CD4-positive, alpha-beta memory T cell (primary cell): ENCODE measurements at places on chromosomes 6 and 20. TPM values are rescaled to one million over a fixed set of nuclear protein-coding genes. Genes with fewer than 3 reads are reported as not detected.

The CNR1 gene
- total RNA-seq: not detected

DNA sequence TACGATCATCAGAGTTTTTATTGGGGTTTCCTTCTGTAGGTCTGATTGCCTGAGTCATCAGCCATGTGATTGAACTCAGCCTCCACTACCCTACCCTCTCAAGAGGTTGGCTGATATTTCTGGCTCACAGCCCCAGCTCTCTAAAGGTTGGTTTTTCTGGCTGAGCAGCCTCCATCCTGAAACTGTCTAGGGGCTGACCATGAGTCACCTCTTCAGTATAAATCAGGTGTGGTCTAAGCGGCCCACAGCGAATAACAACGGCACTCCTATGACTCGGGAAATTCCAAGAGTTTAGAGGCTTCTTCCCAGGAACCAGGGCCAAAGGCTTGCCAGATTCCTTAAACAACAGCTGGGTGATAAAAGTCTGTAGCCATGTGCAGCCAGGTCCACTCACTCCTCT lies 115.5 kb downstream of the SOD2 start:
- DNase-seq: no peak
- H3K27me3 ChIP-seq: no peaks in the 10 kb centered on the region
- H3K4me3 ChIP-seq: no peak overlapping the region
- H3K27ac ChIP-seq: no peak overlapping the region
- H3K36me3 ChIP-seq: no peaks in the 10 kb centered on the region

GRCh38 chr6:71289039-71289801 lies 609 bp downstream of the OGFRL1 start:
- H3K27me3 ChIP-seq: no peaks in the 10 kb centered on the region
- no peak overlapping the region for H3K27ac ChIP-seq
- H3K4me3 ChIP-seq: no peak overlapping the region
- H3K4me1 ChIP-seq: peaks cover 40% of the 10 kb centered on the region
- DNase-seq: peak; percentile 30

- DNase-seq: no peak
- no peaks in the 10 kb centered on the region for H3K4me1 ChIP-seq
- H3K27me3 ChIP-seq: no peaks in the 10 kb centered on the region
- no peak overlapping the region for H3K27ac ChIP-seq
These were observed 58.0 kb downstream of the BLOC1S5 start for GRCh38 chr6:8006208-8006607.

DNA sequence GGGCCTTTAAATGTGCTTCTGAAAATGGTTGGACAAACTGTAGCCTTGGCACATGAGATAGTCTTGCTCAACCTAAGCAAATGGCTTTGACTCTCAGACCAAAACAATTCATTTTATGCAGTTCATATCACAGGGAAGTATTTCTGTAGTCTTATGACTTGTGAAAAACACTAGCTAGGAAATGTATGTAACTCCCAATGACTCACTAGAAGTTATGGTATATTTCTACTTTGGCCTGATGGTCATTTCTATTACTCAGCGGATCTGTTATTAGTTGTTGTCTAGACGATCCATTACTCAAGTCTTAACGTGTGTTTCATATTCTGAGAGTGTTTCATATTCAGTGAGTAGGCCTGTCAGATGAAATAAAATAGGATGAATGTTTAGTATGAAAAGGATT lies 1333.5 kb downstream of the KHDRBS2 start:
- H3K4me1 ChIP-seq: no peaks in the 10 kb centered on the region
- H3K4me3 ChIP-seq: no peak overlapping the region
- no peaks in the 10 kb centered on the region for H3K36me3 ChIP-seq
- no peak for DNase-seq
- no peak overlapping the region for H3K27ac ChIP-seq

The PTCHD4 gene
- not detected for total RNA-seq

DNA sequence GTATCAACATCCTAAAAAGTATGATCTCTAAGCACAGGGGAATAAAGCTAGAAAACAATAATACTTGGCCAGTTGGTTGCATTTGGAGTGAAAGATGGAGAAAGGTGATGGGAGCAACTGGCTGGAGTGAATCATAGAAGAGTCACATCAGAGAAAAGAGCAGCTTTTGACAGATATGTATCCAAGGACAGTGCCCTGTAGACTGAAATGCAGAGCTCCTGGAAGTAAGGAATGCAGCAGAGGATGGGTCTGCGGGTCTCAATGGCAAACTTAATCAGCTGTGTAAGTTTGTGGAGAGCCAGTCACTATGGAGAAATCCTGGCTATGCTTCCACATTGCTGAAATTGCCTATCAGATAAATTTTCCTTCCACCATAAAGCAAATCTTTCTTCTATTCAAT lies 253.6 kb upstream of the PRND start:
- no peaks in the 10 kb centered on the region for H3K4me1 ChIP-seq
- H3K27ac ChIP-seq: no peak overlapping the region
- no peak overlapping the region for H3K4me3 ChIP-seq
- no peak for DNase-seq
- no peaks in the 10 kb centered on the region for H3K36me3 ChIP-seq

DNA sequence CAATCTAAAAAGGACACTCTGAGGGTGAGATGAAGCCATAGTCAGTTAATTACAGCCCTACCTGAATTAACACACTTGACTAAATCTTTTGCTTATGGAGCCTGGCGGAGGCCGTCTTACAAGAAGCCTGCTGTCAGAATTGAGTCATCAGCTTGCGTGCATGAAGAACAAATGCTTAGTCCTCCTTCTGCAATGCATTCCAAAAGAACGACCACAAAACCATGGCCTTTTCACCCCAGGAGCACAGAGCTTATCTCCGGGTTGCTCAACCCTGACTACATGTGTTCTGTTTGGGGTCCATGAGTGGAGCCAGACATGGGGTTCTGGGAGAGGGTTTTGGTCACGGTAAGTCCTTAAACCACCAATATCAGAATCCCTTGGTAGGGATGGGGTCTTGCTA lies 318.1 kb downstream of the CLIC5 start:
- no peak for DNase-seq
- H3K4me3 ChIP-seq: no peak overlapping the region
- no peak overlapping the region for H3K27ac ChIP-seq
- H3K36me3 ChIP-seq: no peaks in the 10 kb centered on the region
- no peaks in the 10 kb centered on the region for H3K4me1 ChIP-seq

The SLC44A4 gene
- total RNA-seq: not detected

DNA sequence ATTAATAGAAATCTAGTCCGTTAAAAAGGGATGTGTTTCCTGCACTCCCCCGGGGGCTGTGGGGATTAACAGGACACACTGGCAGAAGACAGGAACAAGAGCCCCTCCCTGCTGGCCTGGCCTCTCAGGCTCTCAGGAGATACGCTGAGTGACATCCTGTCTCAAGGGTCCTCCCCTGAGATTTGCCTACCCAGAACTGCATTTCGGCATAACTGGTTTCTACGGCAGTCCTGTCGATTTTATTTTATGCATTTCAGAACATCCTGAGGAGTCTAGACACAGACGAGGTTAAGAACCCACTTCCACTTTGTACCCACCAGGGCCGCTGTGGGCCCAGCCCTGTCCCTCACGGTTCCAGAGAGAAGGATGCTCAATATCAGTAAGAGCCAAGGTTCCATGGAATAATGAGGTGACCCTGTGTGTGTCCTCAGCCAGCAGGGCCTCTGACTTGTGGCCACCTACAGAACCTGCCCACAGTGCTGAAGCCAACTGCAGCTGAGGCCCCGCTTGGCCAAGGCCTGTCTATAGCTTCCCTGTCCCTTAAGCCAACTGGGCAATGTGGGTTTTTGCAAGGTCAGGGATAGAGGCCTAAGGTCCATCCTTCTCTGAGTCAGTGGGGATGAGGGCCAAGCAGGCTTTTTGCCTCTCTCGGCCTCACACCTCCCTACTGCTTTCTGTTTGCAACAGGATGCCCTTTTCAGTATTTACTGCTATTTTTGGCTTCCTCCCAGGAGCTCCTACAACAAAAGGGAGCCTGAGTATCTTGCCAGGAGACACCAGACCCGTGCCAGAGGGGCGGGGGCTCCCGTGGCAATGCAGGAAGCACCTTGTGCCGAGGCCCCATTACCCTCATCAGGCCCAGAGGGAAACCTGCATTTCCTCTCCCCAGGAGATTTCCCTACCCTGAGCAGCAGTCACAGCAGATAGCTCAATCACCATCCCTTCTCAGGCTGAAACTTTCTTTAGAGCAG lies 14.7 kb downstream of the UQCC2 start:
- peak overlapping the region; percentile 76 for H3K27ac ChIP-seq
- DNase-seq: peak; percentile 48
- no peaks in the 10 kb centered on the region for H3K27me3 ChIP-seq
- peaks cover 69% of the 10 kb centered on the region for H3K4me1 ChIP-seq
- peaks cover 9% of the 10 kb centered on the region for H3K36me3 ChIP-seq

The SNAI1 gene
- 0.44 TPM for total RNA-seq

The FAM83C gene
- total RNA-seq: not detected

- DNase-seq: peak; percentile 15
- no peak overlapping the region for H3K27ac ChIP-seq
- H3K4me1 ChIP-seq: peaks cover 17% of the 10 kb centered on the region
- no peak overlapping the region for H3K4me3 ChIP-seq
These were observed 545 bp downstream of the FNDC1 start for GRCh38 chr6:159169557-159170332.

DNA sequence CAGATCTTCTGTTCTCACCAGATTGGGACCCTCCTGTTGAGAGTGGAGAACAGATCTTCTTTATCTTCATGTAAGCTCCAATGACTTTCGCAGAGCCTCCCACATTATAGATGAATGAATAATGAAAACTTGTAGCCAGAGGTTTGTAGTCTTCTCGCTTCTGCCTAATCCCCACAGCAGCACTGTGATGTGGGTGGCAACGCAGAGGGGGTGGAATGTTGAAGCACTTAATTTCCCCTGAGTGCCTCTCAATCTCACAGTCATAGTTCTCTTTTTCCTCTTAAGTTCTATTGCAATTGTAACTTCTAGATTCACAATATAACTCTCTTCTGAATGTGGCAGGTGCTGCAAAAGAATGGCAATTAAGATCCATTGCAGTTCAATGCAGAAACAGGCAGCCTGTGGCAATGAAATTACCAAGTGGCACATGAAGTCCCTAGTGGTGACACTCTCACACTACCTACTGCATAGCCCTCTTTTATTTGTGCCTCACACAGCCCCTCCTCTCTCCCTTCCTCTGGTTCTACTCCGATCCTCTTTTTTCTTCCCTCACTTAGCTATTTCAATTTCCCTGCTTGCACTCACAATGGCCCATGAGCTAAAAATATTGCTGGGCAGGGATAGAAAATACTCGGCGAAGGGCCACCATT lies 281.9 kb downstream of the UBE3D start:
- H3K27ac ChIP-seq: no peak overlapping the region
- H3K4me1 ChIP-seq: no peaks in the 10 kb centered on the region

DNA sequence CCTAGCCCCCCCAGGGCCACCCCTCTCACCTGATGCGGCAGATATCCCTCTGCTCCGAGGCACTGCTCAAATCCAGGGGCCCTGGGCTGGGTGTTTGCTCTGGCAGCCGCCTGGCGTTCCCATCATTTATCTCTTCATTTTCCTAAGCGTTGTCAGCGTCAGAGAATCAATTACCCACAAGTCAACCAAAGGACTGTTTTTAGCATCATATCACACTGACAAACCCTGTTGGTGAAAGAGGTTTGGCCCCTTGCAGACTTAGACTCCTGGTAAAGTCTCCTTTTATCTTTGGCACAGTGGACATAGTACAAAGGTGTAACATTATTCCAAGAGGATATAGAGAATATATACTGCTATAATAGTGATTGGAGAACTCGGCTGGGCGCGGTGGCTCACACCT lies at the start of gene GHRH:
GHRH (minus strand) TSS at position 101 of the 400 bp plus-strand sequence. CDS start 4,925 bp downstream, outside the sequence.
- H3K4me1 ChIP-seq: no peaks in the 10 kb centered on the region
- no peaks in the 10 kb centered on the region for H3K36me3 ChIP-seq
- no peak within 1 kb of the TSS for H3K27ac ChIP-seq
- H3K27me3 ChIP-seq: no peaks in the 10 kb centered on the region
- no peak within 1 kb of the TSS for H3K4me3 ChIP-seq
